ENCODE measurements at places on chromosomes 1 and 21.

- DNase-seq: no peak
These were observed 112.1 kb downstream of the RUNX1 start for GRCh38 chr21:34936883-34937563.

GRCh38 chr21:22754746-22755145, 1756.5 kb downstream of the NCAM2 start:
- DNase-seq: no peak

DNA sequence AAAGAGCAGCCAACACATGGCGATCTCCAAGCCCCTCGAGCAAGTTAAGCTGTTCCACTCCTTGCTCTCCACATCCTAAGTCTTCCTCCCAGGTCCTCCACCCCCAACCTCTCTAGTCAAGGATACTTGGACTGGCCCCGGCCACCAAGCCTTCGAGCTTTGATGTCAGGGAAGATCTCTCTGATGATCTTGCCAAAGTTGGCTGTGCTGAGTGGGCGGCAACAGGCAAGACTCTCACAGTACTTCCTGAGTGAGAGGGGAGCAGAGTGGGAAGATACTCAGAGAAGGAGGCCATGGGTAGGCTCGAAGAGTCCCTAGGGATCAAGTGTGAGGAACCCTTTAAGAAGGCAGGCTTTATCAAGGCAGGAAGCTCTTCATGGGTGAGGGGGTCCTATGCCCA, 2.8 kb downstream of the RFX5 start:
- no peak for DNase-seq

DNA sequence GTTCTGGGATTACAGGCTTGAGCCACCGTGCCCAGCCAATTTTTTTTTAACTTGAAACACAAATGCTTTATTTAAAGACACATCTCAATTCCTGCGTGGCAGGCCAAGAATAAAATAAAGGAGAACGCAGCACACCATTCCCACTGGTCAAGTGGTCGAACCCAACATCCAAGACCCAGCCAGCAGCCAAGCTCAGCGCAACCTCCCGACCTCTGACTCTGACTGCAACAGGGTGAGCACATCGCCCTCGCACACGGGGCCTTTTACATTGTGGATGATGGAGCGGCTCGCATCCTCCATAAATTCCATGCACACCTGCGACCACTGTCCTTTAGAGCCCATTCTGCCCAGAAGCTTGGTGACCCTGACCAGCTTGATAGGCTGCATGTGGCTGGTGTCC, 5.5 kb upstream of the GUK1 start:
- no peak for DNase-seq

DNA sequence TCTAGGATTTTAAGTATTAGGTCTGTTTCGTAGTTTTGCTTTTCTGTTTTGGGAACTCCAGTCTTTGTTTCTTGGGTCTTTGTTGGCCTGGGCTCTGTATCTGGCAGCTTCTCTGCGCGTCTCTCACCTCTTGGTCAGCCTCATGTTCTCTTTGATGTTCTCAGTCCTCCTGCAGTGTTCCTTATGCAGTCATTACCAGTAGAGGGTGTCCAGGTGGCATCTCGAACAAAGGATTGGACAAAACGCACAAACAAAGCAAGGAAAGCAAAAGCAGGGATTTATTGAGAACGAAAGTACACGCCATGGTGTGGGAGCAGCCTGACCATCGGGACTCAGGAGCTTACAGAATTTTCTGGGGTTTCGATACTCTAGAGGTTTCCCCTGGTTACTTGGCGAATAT, 133.7 kb upstream of the COL6A1 start:
- no peak for DNase-seq

GRCh38 chr1:210686841-210687240, 358.1 kb downstream of the HHAT start:
- peak; percentile 4 for DNase-seq

- DNase-seq: no peak
These were observed 54.6 kb upstream of the DPT start for GRCh38 chr1:168783458-168784210.

GRCh38 chr1:28265577-28265976, 6.3 kb downstream of the SESN2 start:
- DNase-seq: no peak

DNA sequence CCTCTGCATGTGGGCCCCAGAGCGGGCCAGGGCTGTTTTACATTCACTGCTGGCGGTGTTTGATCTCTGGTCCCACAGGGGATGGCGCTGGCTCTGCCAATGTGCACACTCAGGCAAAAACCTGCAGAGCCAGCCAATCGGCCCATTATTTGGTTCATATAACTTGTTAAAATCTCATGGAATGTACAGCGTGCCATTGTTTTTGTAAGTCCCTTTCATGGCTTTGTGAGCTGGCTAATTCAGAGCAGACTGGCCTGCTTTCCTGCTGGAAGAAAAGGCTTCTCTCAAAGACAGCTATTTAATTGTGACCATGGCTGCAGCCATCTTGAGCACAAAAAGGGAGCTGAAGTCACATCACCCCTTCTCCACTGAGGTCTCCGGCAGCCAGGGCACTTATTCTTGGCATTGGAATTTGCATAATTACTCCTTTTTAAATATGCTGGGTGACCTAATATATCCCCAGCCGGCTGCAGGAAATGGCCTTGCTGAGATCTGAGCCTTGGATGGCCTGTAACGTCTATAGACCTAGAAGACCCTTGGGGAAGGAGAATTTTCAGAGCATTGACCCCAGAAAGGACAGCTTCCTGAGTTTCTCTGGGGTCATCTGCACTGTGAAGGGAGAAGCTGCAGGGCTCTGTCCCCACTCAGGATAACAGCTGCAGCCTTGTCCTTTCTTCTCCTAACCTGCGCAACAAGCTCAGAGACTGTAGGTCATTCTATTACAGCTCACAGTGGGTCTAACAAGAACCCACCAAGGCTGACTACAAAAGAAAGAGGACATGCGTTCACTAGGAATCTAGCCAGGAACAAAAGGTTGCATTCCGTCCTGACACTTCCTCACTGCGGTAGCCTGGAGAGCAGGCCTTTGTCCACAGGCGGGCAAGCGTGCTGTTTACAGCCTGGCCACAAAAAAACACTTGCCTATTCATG, 45.8 kb downstream of the BCAR3 start:
- no peak for DNase-seq

DNA sequence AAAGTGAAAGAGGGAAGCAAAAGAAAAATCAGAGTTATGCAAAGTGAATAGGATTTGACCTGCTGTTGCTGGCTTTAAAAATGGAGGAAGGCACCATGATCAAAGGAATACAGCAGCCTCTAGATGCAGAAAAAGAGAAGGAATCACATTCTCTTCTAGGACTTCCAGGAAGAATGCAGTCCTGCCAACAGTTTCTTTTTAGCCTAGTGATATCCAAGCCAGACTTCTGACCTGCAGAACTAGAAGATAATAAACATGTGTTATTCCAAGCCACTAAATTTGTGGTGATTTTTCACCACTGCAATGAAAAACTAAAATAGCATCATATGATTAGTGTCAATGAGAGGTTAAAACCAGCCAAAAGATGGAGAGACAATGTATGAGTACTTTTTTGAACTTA, 101.9 kb upstream of the ADAMTS5 start:
- no peak for DNase-seq

DNA sequence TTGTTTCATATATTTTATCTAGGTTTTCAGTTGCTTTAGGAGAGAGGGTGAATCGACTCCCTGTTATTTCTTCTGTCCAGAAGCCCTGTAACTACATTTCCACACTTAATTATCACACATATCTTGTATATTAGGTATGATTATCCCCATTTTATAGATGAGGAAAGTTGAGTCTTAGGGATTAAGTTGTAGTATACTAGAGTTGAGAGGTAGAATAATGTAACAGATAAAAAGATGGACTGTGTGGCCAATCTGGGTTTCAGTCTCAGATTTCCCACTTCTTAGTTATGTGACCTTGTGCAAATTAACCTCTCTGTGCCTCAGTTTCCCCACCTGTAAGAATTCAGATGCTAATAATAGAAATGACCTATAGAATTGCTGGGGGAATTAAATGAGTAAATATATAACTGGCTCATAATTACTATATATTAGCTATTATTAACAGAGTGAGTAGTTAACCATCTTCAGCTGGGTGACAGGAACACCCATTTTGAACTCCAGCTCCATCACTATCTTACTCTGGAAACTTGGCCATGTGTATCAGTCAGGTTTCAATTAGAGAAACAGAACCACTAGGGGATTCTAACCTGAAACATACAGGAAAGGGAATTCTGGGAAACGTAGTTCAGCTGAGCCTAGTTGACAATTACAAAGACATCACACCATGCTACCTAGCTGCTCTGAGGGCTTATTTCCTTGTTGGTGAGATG, 20.4 kb upstream of the FOXO6 start:
- DNase-seq: peak; percentile 29

DNA sequence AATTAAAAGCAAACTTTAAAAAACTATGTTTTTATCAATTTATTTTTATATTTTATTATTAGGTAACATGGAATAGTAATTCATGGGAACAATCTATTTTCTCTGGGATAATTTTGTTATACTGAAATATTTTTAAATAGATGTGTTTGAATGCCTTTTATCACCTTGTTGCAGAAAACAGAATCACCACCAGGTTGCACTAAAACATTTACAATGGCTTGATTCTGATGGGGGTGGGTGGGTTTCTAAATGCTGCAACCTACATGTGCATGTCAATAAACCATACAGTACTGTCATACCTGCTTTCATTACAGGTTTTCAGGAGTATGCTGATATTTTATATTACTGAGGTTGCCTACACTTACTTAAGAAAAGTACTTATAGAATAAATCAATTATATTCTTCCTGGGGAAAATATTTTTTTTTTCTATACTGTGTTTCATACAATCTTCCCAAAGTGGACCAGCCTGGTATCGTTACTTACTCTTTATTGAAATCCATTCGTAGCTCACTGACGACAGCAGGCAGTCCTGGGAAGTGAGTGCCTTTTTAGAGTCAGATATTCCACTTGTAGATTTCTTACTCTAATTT, 132.8 kb downstream of the PTPRC start:
- peak; percentile 83 for DNase-seq

GRCh38 chr1:201561601-201562000, 22.7 kb downstream of the NAV1 start:
- no peak for DNase-seq

DNA sequence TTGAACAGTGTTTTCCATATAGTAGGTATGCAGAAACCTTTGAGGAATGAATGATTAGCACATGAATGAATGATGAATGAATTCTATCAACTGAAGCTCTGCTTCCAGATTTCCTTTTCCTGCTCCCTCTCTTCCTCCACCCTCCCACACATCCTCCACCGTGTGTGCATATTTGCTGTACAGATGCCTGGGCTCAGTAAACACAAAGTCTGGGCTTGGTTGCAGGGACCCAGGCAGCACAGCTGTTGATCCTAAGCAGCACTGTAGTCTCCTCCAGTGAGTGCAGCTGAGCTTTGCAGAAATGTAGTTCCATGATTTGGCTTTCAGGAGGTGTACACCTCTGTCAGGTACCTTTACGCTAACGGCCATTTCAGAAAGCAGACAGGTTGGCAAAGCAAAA, 611.7 kb downstream of the NUF2 start:
- no peak for DNase-seq

DNA sequence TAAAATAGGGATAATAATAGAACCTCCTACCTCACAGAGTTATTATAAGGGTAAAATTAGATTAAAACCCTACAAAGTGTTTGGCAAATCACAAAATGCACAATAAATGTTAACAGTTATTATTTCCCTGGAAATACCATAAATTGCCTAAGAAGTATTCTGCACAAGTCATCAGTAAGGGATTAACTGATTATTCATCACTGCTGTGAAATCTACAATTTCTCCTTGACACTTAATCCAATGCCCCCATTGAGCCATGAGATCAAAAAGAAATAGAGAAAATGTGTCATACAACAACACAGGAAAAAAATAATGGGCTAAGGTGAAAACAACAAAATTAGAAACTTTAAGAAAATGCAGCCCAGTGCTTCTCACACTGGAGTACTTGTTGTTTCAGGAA, 6.7 kb upstream of the SEC16B start:
- DNase-seq: no peak

- DNase-seq: no peak
These were observed 35.3 kb upstream of the ACTL8 start for GRCh38 chr1:17719874-17720273.

DNA sequence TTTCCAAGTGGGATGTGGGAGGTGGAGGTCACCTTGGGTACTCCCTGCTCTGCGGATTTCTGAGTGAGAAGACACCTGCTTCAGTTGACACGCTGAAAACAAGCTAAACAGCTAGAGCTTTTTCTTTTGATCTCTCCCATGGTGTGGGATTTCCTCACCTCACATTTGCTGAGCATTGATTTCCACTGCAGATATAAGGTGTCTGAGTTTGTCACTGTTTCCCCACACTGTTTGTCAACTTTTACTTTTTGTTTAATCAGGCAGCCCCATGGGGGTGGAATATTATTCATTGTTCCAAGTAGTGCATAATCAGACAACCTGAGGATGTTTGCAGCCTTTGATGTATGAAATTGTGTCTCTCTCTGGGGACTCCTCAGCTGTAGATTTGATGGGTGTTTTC, 49.5 kb downstream of the FASLG start:
- DNase-seq: no peak

- DNase-seq: no peak
These were observed 1.4 kb upstream of the CA14 start for GRCh38 chr1:150256198-150256553.

- DNase-seq: no peak
These were observed 160.7 kb downstream of the SDCCAG8 start for GRCh38 chr1:243416495-243416894.

GRCh38 chr1:85417017-85417416, 47.9 kb downstream of the DDAH1 start:
- no peak for DNase-seq

- DNase-seq: no peak
These were observed 57.9 kb upstream of the FGGY start for GRCh38 chr1:59238993-59239392.

DNA sequence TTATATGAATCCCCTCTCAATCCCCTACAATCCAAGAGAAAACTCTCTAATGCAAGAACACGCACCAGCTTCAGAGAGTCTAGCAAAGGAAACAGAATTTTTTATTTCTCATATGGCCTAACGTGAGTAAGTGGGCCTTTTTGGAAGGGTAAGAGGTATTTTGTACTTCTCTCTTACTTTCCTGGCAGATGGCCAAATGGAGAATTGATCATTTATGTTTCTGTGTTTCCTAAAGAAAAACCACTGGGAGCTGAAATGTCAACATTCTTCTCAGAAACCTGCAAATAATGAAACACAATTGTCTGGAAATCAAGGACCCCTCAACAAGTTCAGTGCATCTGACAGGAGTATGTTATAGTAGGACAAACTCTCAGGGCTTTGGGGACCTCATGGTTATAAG, 176.4 kb upstream of the C8B start:
- DNase-seq: no peak

GRCh38 chr1:153661111-153661708, 2.7 kb downstream of the SNAPIN start:
- DNase-seq: peak; percentile 34

- DNase-seq: no peak
These were observed 65.9 kb upstream of the GADD45A start for GRCh38 chr1:67619080-67619479.

DNA sequence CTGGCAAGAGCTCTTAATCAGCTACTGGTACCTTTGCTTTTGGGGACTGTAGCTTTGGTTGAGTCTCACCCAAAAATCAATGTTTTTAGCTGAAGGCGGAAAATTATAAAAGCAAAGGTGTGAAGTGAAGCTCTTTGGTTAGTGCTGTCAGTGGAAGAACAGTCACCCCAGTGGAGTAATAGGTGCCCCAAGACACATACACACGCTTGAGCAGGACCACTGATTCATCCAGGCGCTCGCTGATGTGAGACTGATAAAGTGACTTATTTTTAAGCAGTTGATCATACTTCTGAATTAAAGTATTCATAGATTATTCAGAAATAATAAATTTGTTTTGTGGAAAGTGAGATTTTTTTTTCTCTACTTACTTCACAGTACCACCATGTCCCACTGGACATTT, 37.1 kb downstream of the TGFB2 start:
- no peak for DNase-seq

- DNase-seq: no peak
These were observed 3.7 kb upstream of the IGSF3 start for GRCh38 chr1:116671072-116671760.
